IPS DF 19.7 (cell line): ENCODE measurements at places on chromosomes 6 and 20.

DNA sequence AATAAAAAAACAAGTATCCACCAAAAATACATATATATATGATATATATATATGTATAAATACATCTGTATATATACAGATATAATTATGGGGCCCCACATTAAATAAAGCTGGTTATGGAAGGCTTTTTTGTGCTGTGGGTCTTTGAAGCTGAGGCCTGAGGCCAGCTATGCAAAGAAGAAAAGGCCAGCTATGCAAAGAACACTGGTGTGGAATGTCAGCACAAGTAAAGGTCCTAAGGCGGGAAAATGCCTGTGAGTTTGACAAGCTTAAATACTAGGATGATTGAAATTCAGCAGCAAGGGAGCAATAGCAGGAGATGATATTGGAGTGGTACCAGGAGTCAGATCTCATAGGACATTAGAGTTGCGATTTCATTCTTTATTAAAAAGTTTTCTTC, 25.2 kb downstream of the ADGRF1 start:
- no peak for DNase-seq

DNA sequence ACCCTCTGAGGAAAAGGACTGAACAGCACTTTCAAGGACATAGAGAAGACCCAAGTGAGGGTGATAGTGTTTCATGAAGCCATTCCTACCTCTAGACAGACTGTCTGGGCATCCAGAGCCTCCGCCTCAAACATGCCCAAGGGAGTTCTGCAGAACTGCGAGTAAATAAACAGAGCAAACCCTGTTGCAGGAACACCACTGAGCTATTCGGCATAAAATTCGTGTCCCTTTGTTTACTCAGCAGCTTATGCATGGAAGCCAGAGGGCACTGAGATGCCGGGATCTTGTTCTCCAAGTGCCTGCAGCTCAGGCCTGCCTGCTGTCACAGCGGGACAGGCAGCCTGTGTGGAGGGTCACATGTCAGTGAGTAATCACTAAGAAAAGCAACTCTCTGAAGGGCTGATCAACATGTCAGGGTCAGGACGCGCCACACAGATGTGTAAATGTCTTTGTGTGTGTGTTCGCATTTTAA, 164.9 kb upstream of the HEY2 start:
- DNase-seq, result peak; percentile 69

DNA sequence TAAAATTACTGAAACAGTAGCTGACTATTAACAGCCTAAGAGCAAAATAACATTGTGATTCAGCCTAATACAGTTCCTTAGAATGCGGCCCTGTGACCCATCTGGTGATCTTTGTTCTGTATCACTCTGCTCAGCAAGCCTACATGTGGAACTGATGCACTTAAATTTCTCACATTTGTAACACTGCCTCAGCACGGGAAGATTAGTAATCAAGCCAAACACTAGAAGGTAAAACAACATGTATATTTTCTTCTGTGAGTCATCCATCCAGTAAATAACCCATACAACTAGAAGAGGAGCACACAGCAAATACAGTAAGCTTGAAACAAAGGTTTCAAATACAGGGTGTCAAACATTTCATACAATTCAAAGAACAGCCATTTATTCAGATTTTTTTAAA, 189.7 kb upstream of the NOX3 start:
- DNase-seq, result no peak

GRCh38 chr6:7390226-7390878, 744 bp downstream of the RIOK1 start:
- no peak for DNase-seq

GRCh38 chr6:73690056-73690455, 5.9 kb upstream of the CD109 start:
- no peak for DNase-seq

GRCh38 chr6:151652325-151652724, 155.2 kb upstream of the ESR1 start:
- no peak for DNase-seq

DNA sequence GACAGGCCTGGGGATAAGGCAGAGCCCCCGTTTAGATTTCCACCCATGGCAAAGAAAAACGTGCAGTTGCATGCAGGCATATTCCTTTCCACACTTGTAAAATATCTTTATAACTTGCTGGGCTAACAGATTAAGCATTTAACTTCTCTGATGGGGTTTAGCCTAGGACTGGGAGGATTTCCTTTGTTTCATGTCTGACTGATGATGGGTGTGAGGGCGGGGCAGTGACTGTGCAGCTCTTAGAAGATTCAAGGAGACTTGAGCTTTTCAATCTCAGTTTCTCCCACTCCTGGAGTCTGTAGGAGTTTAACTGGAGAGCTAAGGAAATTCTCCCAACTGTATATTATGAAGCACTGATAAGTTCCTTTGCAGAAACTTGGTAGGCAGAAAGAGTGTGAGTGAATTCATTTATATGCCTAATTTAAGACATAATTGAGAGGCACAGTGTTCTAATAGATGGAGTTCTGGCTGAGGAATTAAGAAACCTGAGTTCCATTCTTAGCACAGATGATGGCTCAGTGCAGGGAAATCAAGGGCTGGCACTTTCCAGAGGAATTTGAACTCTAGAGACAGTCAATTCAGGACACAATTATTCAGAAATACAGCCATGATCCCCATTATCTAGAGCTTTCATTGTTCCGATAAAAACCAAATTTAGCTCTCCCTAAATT, 214.6 kb upstream of the CNR1 start:
- no peak for DNase-seq

DNA sequence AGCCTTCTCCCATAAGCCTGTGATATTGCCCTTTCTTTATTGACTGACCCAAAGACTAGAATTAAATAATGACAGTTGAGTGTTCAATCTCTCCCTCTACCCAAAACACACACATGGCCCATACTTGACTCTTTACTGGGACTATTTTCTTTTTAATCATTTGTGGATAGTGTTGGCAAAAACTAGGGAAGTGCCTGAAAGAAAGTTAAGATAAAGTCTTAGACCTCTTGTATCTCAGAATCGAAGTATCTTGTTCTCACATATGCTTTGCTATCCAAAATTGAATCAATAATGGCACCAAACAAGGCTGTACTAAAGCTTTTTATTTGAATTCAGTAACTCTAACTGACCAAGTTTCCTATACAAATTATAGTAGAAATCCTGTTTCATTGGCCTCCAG, 19.0 kb downstream of the TMEM244 start:
- no peak for DNase-seq

DNA sequence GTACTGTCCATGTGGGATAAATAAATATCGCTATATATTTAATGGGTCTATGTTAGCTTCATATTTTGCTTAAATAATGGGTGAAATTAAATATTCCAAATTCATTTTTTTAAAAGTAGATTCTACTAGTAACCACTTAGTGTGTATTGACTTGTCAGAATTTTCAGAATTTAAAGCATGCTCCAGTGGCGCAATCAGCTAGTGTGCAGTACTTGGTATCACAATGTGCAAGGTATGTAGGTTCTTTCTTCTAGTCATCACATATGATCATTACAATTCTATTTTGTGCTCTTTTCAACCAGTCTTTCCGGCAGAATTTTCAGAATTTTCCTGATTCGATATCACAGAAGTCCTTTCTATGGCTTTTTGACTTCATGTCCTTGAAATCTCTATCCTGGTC, 32.6 kb downstream of the PDE7B start:
- DNase-seq, result no peak

DNA sequence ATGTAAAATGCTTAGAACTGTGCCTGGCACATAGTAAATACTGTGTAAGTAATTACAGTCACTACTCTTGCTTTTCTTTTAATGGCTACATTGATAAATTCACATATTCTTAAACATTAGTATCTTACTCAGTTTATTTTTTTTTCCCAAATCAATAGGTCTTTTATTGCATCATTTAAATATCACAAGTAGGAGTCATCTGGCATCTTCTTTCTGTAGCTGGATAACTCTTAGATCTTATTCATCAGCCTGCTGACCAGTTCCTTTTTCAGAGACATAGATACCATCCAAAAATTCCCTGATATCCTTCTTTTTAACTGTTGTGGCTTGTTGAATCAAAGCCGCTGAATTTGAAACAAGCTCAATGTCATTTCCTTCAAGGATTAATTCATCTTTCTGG, 20.0 kb upstream of the PHF3 start:
- no peak for DNase-seq

- no peak for DNase-seq
Measured at GRCh38 chr6:9208966-9209365, 773.6 kb upstream of the SLC35B3 start.

DNA sequence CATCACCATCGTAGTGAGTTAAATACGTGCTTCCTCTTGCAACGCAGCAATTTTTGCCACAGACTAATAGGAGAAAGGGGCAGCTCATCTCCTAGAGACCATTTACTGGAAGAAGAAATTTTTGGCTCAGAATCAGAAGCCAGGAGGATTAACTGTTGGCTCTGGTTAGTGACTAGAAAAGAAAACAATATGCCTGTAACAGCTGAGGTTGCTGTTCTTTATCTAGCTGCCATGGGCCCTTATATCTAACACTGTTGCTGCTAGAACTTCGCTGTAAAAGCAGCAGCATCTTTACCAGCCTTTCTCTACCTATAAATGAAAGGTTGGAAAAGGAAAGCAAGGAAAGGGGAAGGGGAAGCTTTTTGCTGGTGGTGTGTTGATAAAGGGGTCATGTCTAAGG, 65.9 kb downstream of the FAM135A start:
- DNase-seq, result no peak

GRCh38 chr6:170370416-170370815, 63.9 kb downstream of the FAM120B start:
- no peak for DNase-seq

DNA sequence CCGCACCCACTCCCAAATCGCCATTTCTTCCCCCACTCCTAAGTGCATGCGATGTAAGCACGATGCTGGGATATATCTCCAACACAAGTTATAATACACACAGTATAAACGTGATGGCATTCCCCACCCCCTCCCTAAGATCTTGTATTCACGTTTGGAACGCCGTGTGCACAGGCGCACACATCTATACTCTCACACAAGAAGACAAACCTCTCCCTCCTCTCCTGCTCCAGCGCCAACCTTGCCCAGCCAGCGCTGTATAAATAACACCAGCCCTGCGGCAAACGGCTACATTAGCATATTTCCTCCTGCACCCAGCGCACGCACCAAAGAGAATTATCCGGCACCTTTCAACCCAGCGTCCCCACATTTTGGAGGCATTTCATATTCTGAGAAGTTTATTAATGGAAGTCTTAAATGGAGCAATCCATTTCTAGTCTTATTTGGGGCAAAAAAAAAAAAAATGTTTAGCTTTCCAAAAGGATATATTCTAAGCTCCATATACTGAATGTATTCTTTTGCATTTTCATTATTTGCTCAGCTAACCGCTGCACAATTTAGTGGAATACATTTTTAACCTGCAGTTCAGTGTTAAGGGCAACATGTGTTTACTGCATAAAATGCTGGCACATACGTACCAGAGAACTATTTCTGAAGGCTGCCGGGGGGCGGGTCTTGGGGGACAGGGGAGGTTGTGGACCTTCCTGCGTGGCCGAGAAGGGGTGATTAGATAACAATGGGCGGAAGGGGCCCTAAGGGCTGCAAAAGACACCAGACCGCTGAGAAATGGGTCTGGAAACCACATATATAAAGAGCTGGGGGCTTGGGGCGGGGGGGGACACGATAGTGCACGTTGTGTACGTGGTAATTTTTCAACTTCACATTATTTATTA, 1.1 kb upstream of the SLC22A23 start:
- no peak for DNase-seq

GRCh38 chr20:57380081-57380750, 11.0 kb upstream of the RBM38 start:
- no peak for DNase-seq

DNA sequence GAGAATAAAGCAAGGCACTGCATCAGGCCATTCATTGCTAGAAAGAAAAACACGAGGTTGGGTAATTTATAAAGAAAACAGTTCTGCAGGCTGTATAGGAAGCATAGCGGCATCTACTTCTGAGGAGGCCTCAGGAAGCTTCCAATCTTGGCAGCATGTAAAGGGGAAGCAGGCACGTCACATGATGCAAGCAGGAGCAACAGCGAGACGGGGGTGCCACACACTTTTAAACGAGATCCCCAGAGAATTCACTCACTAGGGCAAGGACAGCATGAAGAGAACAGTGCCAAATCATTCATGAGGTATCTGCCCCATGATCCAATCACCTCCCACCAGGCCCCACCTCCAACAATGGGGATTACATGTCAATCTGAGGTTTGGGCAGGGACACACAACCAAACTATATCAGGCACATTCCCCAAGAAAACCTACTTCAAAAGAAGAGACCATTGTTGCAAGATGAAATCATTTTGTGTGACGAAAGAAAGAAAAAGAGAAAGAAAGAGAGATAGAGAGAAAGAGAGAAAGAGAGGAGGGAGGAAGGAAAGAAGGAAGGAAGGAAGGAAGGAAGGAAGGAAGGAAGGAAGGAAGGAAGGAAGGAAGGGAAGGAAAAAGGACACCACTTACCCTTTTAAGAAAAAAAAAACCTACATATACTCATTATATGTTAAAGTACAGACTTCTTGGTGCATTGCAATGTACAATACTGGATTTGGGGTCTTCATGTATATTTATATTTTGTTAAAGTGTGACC, 95.9 kb upstream of the PLEKHG1 start:
- DNase-seq, result no peak

DNA sequence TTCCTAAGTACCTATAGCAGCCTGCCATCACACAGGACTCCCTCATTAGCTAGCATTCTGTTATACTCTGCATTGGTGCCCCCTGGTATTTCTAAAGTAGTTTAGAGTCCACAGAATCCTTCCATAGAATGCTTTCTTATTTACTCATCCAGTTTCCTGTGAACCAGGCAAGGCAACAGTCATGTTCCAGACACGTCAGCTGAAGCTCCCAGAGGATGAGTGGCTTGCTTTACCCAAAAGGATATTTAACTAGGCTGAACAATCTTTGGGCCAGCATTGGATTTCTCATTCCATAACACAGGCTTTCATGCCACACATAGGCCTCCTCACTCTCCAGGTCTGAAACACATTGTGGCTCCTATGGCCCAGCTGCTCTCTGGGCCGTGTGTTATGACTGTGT, 203.8 kb upstream of the MAP3K7 start:
- DNase-seq, result no peak

- DNase-seq, result no peak
Measured at GRCh38 chr20:39038495-39038894, 76.4 kb downstream of the DHX35 start.

GRCh38 chr20:1660246-1660645, 2.7 kb upstream of the SIRPG start:
- no peak for DNase-seq

DNA sequence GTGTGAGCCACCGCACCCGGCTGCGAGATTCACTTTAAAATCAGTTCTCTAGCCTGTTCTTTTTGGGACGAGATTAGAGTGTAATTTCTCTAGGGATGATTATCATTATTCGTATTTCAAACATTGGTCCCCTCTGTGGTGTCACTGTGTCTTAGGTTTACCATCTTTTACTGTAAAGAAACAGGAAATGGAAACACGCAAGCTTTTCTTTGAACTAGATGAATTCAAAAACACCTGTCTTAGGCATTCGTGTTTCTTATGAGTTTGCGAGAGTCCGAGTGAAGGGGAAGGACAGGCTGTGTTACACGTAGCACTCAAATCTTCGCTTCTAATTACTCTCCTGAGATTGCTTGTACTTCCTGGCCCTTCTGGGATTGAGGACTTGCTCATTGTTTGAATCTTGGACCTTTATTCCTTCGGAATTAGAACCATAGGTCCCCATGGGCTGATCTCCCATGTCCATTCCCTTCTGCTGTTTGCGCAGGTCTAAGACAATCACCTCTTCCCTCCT, 61.6 kb downstream of the PHACTR2 start:
- DNase-seq, result no peak
